ENCODE measurements at places on chromosomes 11 and 22.

DNA sequence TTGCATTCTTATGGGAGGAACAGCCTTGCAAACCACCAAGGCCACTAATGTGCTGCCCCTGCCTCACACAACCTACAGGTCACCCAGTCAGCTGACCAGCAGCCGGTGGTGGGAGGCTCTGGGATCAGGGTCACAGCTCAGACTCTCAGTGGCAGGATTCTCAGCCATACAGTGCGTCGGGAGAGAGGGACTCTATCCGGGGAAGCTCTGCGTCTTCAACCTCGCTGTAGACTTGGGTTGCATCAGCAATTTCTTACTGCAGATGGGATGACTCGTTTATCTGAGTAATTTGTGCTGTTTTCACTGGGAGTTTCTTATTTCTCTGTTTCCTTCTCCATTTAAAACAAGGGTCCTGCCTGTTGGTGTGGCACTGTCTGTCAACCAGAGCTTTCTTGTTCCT, 257.7 kb downstream of the TBC1D22A start:
- no peak for DNase-seq

- no peak for DNase-seq
These were observed 19.8 kb downstream of the PRMT3 start for GRCh38 chr11:20407344-20407743.

DNA sequence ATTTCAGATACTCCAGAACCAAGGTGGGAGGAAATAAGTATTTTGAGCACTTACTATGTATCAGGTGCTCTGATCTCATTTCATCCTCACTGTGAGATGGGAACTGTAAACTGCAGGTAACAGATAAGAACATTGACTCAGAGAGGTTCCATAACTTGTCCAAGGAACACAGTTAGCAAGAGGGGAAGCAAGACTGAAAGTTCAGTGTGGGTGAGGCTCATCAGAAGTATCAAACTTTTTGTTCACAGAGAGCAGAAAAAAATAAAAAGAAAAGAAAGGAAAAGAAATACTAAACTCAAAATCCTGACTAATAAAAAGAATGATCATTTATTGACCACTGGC, 37.1 kb downstream of the RAB30 start:
- DNase-seq = no peak

GRCh38 chr11:30322191-30322590, 713 bp upstream of the ARL14EP start:
- no peak for DNase-seq

- DNase-seq = no peak
These were observed 113.1 kb downstream of the ARHGAP42 start for GRCh38 chr11:100800202-100800601.

DNA sequence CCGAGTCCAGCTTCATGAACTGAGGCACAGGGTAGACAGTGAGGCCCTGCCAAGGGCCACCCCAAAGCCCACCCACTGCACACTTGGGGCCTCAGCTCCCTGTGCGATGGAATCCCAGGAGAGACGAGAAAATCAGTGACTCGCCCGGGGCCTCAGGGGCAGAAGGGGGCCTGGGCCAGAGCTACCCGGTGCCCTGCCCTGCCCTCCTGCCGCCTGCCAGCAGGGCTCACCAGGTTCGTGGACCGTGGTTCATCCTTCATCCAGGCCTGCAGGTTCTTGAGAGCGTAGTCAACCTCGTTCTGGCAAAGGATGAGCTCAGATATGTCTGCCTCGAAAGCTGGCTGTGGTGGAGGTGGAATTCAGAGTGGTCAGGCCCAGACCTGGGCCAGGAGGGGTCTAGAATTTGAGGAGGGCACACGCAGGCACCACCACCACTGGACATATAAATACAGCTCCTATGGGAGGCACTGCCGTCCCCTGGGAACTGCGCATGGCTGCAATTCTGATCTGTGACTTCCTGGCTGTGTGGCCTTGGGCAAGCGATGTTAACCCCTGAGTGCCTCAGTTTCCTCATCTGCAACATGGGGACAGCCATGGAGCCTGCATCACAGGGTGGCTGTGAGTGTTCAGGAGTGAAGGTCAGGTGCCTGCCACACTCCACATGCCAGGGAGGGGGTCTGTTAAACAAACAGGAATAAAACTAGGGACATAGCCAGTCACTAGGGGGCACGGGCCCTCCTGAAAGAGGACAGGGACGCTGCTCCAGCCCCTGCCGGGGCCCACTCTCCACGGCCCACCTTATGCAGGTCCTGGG, 7.5 kb downstream of the ALDH3B2 start:
- DNase-seq = no peak
